Activated effector memory CD4-positive, alpha-beta T cell treated with Interleukin-2 at 50 U/mL for 16 hours (primary cell): ENCODE measurements at places on chromosomes 16 and 17.

- no peak for DNase-seq
These were observed at the start of gene SPN for GRCh38 chr16:29663016-29663806. Gene SPN (plus strand): TSS chr16:29663247. CDS start chr16:29663729, 482 bp downstream.

DNA sequence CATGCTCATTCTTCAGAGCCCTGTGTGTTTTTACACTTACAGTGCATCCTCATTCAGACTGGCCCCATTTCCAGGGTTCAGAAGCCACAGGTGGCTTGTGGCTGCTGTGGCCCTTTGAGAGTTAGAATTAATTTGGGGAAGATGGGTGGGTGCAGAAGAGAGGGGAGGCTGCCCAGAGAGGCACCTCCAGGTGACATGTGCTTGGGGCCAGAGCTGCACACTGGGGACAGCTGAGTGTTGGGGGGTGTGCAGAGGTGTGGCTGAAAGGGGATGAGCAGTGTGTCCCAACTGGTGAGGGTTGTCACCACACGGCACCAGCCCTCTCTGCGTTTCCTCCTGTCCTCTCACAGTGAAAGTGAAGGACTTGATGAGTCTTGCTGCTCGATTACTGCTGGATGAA, 6.9 kb upstream of the EIF1 start:
- DNase-seq: no peak

- DNase-seq: no peak
These were observed 211.5 kb downstream of the SOX9 start for GRCh38 chr17:72332367-72332766.

- no peak for DNase-seq
These were observed 90.6 kb upstream of the FBXO47 start for GRCh38 chr17:39057701-39058206.

GRCh38 chr17:40558890-40559563, 6.2 kb downstream of the CCR7 start:
- DNase-seq: no peak

GRCh38 chr16:31421587-31421986, 6.6 kb downstream of the COX6A2 start:
- peak; percentile 19 for DNase-seq

GRCh38 chr17:29677221-29677791, 54.6 kb upstream of the CORO6 start:
- DNase-seq: no peak

DNA sequence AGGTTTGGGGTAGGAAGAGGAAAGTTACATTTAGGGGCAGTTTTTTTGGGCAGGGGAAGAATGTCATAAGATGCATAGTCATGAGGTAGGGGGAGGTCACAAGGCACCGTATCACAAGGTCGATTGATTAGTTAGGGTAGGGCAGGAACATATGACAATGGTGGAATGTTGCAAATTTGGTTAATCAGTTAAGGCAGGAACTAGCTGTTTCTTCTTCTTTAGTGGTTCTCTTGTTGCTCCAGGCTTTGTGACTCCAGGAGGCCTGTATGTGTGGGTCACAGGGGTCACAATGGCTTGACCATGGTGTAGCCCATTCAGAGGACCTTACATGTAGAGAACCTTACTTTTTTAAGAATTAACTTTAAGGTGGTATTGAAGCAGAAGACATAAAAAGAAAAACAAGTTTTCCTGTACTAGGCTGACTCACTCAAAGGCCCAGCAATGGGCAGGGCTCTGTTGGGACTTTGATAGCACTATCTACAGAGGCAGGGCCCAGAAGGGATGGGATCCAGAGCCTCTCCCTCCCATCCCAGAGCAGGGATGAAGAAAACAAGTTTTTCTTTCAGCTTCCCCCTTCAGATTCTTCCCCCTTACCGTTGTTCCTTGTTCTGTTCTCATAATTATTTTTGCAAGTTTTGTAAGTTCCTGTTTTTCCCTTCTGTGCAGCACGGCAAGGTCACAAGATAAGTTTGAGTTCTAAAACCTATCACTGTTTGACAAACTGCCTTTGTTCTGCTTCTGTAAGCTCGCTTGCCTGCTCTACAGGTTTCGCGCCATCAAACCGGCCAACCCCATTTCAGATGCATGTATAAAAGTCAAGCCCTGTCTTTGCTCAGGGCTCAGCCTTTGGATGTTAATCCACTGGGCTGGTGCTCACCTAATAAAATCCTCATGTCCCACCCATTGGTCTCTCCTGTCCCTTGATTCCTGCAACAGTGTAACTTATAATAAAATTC, 45.8 kb upstream of the ATF7IP2 start:
- no peak for DNase-seq

GRCh38 chr17:47253541-47254402, at the start of gene ITGB3:
Gene ITGB3 (plus strand): TSS chr17:47253827. CDS start chr17:47253862, 35 bp downstream.
- DNase-seq: peak; percentile 49

GRCh38 chr17:1605681-1606351, 22.8 kb downstream of the SLC43A2 start:
- DNase-seq: no peak

DNA sequence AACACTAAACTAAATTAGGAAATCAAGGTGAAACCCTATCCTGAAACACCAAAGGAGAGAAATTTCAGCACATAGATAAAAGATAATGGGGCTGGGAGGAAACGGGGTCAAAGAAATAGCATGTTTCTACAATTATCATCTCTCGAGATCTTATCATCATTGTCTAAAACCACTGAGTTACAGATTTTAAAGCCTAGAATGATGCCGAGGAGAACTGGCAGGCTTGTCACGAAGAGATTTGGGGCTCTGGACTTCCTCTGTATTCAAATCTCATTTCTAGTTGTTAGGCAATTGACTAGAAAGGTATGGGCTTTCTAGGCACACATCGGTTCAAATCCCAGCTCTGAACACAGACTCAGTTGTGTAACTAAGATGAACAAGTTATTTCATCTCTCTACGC, 9.3 kb downstream of the PDZD9 start:
- DNase-seq: no peak

GRCh38 chr17:49576088-49576916, 631 bp downstream of the NXPH3 start:
- DNase-seq: no peak

DNA sequence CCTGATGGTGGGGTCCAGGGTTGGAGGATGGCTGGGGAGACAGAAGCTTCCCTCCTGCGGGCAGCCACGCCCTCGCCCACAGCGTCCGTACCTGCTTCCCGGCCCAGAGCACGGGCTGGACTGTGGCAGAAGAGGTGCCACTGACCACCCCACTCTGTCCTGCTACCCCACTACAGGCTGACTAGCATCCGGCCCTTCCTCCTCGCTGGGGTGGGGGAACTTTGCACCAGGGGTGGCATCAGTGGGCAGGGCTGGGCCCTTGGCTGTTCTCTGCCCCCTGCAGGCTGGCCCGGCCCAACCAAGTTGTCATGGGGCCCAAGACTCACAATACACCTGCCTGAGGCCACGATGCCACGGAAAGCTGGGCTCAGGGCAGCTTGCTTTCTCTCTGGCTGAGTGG, 73.0 kb downstream of the KLHDC4 start:
- no peak for DNase-seq

- DNase-seq: no peak
These were observed 2.4 kb downstream of the ASGR1 start for GRCh38 chr17:7176841-7177190.

DNA sequence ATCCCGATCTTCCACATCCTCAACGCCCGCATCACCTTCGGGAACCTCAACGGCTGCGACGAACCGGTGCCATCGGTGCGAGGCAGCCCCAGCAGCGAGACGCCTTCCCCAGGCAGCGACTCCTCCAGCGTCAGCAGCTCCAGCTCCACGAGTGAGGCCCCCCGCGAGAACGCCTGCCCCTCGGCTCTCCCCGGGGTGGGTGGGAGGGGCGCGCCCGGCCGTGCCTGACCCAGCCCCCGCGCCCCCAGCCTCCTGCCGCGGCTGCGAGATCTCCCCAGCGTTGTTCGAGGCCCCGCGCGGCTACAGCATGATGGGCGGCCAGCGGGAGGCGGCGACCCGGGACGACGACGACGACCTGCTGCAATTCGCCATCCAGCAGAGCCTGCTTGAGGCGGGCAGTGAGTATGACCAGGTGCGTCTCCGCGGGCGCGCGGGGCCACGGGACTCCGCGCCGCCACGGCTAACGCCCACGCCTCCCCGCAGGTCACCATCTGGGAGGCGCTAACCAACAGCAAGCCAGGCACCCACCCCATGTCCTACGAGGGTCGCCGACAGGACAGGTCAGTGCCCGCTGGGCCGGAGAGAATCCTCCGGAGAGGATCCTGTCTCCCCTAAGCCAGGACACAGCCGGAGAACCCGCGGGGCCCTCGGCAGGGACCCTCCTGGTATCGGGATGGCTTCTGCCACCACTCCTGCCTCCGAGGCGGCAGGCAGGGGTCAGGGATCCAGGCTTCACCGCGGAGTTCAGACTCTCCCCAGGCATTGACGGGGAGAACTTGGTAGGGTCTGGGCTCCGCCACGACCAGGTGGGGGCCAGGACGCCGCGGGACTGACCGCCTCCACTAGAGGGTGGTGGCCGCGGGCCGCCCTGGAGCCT, 10.1 kb downstream of the CORO6 start:
- no peak for DNase-seq

GRCh38 chr16:47928008-47928407, 227.8 kb downstream of the ABCC12 start:
- DNase-seq: no peak

- DNase-seq: no peak
These were observed 131.3 kb downstream of the AIPL1 start for GRCh38 chr17:6303664-6304063.

- no peak for DNase-seq
These were observed 22.5 kb downstream of the METRNL start for GRCh38 chr17:83101805-83102480.

GRCh38 chr16:90011908-90012501, 7.3 kb downstream of the DBNDD1 start:
- DNase-seq: no peak

DNA sequence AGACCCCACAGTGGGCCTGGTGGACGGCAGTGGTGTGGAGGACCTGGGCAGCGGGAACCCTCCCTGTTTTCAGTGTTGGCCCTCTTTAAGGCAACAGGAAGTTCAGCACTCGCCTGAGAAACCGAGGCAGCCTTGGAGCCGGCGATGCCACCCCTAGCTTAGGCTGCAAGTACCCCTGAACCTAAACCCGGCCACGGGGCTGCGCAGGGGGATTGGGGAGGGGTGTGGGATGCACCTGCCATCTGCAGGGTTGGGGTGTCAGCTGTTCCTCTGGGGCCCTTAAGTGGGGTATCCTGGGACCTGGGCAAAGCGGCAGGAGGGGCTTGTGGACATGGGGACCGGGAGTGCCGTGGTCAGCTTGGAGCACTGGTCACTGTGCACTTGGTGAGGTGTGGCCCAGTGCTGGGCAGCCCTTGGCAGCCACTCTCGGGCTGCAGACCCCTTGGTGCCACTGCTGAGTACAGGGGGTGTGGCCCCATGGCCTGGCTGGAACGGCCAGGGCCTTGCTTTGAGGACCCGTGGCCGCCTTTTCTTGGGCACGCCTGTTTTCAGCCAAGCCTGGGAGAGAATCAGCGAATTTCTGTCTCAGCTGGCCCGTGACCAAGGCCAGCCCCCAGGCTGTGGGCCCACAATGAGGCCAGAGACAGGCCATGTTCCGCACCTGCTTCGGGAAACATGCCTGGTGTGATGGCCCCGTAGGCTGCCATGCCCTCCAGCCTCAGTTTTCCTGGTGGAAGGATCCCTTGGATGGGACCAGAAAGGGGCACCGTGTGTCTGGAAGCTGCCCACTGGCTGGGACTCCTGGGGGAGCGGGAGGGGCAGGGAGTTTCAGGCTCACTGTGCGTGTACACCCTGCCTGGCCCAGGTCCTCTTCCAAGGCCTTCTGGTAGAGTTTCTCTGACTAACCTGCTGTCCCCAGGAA, 4.1 kb upstream of the SLC25A10 start:
- DNase-seq: no peak

GRCh38 chr17:40551091-40551878, 14.0 kb downstream of the CCR7 start:
- no peak for DNase-seq

- DNase-seq: no peak
These were observed 534.0 kb downstream of the MAF start for GRCh38 chr16:79066561-79066960.

DNA sequence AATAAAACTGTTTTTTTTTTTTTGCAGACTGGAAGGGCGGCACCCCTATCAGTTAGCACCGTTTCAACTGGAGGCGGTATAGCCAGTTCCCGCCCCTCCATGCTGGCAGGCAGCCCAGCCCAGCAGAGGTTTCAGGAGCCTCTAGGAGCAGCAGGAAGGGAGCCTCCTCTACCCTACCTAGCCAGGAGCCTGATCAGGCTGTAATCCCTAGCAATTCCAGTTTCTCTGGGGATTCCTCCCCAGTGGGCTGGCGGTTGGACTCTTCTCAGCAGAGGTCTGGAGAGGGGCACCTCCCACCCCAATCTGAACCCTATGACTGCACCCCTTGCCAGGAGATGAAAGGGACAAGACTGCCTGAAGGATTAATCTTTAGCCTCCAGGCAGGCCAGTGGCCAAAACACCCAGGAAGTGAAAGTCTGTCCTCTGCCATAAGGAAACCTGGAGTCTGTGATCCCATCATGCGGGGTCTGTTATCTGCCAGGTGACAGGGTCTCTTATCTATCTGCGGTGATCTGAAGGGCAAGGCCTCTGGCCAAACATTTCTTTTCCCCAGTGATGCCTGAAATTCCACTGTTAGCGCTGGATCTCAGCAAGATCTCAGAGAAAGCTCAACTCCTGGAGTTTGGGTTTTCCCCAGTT, 4.9 kb upstream of the CDH1 start:
- no peak for DNase-seq

DNA sequence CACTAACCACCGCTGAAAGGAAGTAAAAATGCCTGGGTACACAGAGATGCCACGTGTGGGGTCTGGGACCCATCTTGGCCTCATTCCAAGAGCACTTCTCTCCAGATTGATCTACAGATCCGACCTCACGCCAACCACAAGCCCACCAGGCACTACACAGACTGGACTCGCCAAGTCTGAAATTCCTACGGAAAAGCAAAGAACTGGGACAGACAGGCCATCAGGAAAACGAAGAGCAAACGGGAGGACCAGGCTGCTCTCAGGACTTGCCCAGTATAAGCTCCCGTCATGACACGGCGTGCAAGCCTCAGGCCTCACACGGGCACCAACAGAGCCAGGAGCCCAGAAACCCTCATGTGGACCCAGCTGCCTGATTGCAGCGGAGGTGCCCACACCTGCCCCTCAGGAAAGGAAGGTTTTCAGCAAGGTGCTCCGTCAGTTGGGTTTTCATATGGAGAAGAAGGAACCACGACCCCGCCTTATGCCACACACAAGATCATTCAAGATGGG, 20.1 kb upstream of the C16orf95 start:
- DNase-seq: no peak

DNA sequence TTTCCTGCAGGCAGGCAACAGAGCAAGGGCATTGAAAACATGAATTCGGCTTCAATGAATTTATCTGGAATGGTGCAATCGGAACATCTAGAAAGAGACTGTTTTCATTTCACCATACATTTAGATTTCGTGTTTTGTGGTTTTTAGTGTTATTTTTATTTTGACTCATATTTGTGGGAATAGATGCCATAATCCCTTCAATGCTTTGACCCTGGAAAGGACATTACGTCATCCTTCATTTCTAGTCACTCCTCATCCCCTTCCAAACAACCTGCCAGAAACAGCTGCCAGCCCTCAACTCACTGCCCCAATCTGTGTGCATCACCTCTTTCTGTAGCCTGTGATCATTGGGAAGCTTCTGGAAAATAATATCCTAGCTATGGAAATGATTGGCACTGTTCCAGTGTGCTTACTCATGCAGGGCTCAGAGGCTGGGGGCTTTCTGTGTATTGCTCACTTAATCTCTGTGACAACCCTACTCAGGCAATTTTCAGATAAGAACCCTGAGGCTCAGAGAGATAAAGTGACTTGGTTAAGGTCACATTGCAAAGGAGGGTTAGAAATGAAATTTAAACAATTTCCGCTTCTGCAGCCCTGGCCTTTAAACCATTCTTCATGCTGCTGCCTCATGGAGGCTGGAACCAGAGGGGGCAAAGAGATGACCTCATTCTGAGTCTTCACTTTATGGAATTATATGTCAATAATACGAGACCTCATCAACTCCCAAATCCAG, 9.5 kb upstream of the KSR1 start:
- no peak for DNase-seq
